ENCODE measurements at places on chromosomes 7 and 10.

- no peak for DNase-seq
Measured at GRCh38 chr10:91582153-91582554, 50.7 kb downstream of the PPP1R3C start.

DNA sequence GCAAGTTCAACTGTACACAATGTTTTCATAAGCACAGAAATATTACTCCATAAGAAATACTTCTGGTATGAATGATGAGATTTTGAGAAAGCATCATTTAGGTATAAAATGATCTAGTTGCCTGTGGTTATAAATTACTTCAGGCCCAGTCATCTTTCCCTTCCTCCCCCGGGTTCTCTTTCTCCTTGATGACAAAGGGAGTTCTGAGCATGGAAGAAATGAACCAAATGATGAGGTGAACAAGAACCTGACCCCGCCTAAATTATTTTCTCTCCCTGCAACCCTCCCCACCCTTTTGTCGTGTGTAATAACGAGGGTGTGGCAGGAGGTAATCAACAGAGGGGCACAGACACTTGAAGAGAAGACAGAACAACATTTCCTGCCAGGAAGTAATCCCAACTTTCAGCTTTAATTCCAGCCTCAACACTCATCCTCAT is 319.6 kb upstream of the SP8 start:
- DNase-seq = no peak

DNA sequence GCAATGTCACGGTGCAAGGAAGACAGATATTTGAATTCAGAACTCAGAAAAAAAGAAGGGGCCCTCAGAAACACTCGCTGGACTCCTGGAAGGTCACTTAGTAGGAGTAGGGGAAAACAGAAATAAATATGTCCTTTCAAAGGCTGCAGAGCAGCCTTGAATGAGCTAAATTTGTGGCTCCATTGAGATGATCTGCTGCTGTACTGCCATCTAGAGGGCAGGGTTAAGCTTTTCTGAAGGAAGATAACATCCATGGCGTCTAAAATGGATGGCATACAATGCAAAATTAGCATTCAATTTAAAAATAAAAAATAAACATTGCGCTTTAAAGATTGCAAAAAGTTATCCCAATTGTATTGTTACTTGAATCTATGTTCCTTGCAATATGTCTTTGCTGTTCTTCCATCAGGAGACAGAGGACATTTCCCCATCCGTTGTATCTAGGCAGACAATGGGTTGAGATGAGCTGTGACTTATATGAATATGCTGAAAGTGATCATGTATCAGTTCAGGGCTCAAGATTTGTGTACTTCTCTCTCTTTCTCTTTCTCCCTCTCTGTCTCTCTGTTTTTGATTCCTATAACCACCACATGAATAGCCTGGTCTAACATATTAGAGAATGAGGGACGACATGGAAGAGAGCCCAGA is 642.2 kb downstream of the SH2D4B start:
- DNase-seq = peak; percentile 3

DNA sequence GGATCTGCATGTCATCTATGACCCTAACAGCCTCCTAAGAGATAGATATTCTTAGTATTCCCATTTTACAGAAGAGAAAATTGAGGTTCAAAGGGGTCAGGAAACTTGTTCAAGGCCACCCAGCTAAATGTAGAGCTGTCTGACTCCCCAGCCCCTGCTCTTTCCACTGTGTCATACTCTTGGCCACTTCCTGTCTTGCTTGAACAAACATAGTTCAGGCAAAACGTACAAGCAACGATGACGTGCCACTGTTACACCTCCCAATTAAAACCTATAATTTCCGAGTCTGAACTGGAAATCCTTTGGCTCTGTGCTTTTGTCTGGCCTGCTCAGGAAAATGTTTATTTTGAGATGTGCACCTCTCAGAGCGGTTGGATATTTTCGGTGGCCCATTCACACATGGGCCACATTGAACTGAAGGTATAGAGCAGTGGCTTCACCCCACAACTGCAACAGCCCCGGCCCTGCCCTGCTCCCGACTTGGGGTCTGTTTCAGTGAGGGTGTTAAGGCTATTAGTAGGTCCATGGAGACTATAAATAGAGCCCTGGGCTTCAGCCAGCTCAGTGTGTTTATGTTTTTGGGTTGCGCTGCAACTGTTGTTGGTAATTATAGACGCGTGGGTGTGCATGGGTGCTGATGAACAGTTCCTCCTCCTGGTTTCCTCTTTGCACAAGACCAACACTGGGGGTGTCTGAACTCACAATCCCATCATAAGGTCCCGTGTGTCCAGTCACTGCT is 172.3 kb upstream of the ADO start:
- no peak for DNase-seq

GRCh38 chr10:102152545-102152890 is 329 bp downstream of the NOLC1 start:
- DNase-seq = no peak

DNA sequence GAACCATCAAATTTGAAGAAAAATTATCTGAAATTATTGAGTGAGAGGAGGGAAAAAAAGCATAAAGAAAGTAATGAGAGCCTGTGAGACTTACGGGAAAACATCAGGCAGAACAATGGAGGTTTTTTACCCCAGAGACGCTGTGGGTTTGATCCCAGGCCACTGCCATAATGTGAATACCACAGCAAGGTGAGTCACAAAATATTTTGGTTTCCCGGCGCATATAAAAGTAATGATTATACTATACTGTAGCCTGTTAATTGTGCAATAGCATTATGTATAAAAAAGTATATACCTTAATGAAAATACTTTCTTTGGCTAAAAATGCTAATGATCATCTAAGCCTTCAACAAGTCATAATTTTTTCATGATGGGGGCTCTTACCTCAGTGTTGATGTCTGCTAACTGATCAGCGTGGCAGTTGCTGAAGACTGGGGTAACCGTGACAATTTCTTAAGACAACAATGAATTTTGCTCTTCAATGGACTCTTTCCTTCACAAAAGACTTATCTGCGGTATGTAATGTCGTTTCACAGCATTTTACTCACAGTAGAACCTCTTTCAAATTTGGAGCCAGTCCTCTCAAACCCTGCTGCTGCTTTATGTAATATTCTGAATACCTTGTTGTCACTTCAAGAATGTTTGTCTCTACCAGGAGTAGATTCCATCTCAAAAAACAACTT is 97.0 kb upstream of the FAM20C start:
- no peak for DNase-seq

GRCh38 chr10:110275128-110275729 is 29.5 kb downstream of the SMNDC1 start:
- peak; percentile 90 for DNase-seq

- DNase-seq = no peak
Measured at GRCh38 chr7:80770675-80771081, 132.2 kb downstream of the CD36 start.

DNA sequence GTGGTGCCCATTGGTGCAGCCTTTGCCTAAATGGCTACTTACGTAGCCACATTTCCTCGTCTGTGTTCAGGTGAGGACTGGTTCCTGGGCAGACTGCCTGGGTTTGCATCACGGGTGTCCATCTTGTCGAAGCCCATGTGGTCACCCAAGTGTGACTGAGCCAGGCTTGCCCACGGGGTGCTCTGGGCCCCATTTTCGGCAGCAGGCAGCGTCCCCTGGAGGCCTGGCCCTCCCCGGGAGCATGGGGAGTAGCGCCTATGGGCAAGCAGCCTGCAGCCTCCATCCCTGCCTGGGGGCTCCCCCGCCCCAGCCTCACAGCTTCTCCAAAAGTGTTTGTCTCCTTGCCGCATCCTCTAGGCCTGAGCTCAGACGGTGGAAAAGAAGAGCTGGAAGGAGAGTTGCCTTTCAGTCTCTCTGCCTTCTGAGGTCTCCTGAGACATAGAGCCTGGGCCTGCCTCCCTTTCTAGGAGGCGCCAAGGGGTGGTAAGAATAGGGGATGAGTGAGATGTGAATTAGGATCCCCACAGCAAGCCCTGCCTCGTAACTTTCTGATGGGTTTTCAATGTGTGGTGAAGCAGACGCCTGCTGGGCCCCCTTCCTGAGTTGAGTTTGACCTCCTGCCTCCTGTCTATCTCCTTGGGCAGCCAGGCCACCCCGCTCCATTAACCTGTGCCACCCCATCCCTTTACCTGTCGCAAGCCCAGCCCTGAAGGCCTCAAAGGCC is 42.7 kb downstream of the HTRA1 start:
- no peak for DNase-seq

DNA sequence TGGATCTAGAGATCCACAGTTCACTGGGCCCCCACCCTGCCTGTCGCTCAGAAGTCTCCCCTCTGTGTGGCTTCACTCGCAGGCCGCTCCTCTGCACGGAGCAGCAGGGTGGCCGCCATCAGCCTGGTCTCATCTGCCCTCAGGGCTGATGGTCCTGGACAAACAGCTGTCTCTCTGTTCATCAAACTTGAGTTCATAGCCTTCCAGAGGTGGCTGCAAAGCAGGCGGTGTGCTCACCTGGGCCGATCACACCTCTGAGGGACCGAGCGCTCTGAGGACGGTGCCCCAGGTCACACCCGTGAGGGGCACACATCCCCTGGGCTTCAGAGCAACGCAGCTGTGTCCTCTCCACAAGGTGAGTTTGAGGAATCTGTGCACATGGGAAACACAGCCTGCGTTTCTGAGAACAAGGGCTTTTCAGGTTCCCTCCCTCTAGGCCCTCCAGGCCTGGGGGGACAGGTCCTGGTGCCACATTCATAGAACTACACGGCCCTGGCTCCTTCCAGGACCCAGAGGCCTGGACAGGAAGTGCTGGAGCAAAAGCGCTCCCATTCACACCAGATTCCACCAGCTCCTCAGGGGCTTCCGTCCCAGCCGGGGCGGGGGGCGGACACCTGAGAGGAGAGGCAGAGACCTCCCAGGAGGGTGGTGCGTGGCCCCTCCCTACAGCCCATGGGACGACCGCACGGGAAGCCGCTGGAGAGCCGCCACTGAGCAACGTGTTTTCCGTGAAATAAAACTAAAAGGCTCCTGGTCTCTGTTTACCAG is 31.2 kb upstream of the FAM20C start:
- DNase-seq = no peak

GRCh38 chr7:36021917-36022550 is 131.0 kb upstream of the EEPD1 start:
- no peak for DNase-seq

GRCh38 chr10:131453721-131454634 is 142.5 kb upstream of the TCERG1L start:
- peak; percentile 9 for DNase-seq

DNA sequence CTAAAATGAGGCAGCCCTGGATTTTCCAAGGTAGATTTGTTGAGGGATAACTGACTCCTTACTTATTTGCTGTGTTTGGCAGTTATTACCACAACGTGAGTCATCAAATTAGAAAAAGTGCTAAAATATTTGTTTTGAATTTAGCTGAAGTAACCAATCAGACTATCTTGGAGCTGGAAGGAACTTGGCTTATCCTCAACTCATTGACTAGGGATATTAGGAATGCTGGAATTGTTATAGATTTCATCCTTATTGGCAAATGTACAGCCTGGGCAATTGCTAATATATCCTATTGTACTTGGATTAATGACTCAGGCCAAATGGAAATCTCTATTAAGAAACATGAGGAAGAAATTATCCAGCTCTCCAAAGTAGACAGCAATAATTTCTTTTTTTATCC is 1189.0 kb upstream of the LRRN3 start:
- DNase-seq = no peak

Measured in NCI-H2171 treated with DMSO at 0.1 percent for 48 hours (cell line).